ENCODE measurements at places on chromosomes 3 and 15.

- DNase-seq = no peak
These were observed 4.0 kb downstream of the ATP10A start for GRCh38 chr15:25858952-25859760.

- peak; percentile 11 for DNase-seq
These were observed 64.8 kb downstream of the SAMMSON start for GRCh38 chr3:70064194-70064779.

DNA sequence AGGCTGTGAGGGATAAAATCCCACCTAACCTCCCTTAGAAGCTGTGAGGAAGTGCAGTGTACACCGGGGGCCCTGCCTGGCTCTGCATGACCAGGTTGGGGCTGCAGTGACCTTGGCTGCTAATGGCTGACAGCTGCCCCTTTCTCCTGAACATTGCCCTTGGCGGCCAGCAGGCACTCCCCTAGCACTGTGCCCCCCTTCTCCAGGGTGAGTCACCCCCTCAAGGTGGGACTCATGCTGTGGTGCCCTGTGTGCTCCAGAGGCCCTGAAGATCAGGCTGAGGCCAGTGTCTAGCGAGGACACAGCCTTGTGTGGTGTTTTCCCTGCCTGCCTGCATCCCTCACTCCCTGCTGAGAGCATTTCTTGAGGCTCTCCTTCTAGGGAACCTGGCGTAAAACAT lies 21.0 kb upstream of the FGD5 start:
- no peak for DNase-seq

- DNase-seq = no peak
These were observed 57.7 kb upstream of the ATG7 start for GRCh38 chr3:11214451-11214978.

DNA sequence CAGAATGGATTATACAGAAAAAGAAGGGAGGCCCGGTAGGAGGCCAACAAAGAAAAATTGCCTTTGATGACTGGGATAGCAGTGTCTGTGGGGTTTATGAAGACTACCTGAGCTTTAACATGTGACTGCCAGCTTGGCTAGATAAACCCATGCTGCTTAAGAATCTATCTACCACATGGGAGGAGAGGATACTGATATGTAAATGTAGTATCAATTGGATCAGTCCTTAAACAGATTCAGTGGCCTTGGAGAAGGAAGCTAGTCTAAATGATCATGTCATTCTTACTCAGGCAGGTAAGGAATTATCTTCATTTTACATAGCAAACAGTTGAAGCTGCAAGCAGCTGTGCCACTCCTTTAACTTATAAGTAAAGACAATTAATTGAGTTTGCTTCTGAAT lies 50.0 kb upstream of the SYNPR start:
- DNase-seq = no peak

DNA sequence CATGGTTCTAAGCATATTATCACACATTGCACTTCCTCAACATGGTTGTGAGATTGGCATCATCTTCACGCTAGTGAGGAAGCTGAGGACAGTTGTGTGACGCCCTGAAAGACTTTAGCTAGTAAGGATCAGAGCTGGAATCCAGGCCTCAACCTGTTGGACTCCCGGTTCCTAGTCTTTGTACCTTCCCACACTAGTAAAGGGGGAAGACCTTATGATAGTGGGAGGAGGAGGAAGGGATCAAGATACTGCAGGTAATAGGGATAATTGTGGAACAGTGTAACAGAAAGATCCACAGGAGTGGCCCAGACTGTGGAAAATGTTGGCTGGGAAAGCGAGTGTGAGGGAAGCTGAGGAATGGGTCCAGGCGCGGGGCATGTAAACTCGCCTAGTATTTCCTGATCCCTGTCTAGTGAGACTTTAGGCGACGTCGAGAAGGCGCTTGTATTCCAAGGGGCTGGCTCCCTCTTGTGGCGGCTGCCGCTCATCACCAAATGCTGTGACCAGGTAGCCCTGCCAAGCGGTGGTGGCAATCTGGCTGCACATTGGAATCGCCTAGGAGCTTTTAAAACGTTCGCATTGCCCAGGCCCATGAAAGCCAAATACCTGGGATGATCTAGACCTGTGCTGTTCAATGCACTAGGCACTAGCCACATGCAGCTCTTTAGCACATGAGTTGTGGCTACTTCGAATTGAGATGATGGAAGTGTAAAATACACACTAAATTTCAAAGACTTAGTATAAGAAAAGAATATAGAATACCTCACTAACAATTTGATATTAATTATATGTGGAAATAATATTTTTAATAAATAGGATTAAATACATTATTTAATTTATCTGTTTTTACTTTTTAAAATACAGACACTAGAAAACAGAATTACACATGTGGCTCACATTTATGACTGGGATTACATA lies 38.8 kb upstream of the CLDN18 start:
- peak; percentile 65 for DNase-seq

DNA sequence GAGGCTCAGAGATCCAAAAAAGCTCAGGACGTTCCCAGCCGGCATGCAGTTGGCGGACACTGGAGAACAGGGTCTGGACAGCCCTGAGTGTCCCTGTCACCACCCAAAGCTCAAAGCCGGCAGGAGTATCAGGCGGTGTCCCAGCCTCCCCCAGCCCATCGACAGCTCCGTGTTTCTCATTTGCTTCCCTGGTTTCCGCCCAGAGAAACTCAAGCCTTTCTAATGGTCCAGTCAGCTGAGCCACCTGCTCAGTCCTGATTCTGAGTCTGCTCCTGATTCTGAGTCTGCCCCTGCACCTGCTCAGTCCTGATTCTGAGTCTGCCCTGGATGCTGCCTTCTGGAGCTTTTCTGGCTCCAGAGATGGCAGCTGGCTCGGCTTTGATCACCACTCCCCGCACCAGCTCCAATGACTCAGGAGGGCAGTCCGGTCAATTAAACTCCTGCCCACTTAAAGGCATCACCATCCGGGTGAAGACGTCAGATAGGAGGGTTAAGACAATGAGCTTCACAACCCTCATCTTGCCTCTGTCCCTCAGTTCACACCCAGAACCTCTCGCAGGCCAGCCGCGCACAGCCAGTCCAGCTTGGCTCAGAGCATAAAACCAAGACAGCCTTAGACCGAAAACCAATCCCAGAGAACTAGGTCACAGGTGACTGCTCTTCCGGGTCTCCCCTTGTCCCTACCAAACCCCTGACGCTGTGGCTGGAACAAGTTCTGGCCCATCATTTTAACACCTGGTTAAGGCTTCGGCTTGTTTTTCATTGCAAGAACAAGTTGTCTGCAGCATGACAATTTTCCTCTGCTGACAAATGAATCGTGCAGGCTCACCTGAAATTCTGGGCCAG lies 6.8 kb downstream of the PCSK6 start:
- DNase-seq = no peak

GRCh38 chr3:127254730-127255129 lies 33.1 kb downstream of the PRR20G start:
- no peak for DNase-seq

DNA sequence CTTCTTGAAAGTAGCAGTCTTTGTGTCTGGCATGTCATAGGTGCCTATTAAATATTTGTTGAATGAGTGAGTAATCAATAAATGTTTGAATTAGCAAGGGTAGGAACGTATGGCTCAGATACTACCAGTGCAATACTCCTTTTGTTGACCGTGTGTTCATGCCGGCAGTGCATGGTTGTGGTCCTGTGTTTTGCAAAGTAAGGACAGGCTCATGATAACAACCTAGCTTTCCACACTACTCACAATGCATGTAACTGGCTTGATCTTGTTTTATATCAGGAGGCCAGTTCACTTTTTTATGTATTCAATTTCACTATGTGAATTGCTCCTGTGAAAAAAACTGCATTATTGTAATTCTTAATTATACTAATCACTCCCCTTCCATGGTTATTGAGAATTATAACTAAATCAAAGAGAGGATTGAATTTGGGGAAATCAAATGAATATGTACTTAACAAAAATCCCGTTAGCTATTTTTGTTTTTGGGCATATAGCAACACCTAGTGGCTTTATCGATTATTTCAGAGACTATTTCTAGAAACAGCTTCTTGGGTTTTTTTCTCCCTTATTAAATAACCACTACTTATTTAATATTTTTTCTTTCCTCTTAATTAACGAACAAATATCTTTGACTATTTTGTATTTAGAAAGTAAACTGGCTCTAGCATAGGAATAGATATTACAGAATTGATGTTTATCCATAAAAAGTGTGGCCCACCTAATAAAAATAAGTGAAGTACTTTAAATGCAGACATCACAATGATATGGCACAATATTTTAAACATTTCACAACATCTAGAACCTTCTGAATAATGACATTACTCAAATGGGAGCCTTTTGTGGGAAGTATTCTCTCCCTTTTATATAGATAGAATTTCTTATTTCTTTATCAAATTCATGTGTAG lies 218.5 kb downstream of the BBX start:
- peak; percentile 19 for DNase-seq

DNA sequence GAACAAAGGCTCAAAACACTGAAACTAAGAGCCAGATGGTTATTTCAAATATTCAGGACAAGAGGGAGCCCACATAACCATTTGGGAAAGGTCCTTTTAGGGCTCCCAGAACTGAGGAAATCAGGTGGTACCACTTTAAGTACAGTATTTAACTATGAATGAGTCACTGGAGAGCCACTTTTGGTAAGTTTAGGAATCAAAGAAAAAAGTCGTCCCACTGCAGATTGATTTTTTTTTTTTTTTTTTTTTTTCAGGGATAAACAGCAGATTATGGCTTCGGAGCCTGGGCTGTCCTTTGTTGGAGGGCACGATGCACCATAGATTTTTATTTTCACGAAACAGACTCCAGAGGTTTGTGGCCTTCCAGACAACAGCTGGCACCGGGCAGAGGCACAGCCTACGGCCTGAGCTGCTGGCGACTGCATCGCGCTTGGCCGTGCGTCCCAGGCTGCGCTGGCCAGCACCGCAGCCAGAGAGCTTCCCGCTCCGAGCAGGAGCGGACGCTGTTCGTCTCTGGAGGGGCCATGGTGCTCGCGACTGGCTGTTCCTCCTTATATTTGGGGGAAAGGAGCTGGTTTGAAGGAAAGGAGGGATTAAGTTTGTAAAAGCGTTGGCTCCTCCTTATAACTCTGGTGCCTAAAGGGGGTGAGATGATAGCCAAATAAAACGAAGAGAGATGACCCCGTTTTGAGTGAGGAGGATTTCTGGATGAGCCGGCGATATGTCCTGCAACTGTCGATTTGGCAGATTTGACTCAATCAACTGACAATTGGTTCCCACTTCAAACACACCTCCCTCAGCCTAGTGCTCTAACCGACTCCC lies 152.9 kb upstream of the GOLIM4 start:
- no peak for DNase-seq

- DNase-seq = no peak
These were observed 15.0 kb upstream of the DAG1 start for GRCh38 chr3:49454898-49455681.

DNA sequence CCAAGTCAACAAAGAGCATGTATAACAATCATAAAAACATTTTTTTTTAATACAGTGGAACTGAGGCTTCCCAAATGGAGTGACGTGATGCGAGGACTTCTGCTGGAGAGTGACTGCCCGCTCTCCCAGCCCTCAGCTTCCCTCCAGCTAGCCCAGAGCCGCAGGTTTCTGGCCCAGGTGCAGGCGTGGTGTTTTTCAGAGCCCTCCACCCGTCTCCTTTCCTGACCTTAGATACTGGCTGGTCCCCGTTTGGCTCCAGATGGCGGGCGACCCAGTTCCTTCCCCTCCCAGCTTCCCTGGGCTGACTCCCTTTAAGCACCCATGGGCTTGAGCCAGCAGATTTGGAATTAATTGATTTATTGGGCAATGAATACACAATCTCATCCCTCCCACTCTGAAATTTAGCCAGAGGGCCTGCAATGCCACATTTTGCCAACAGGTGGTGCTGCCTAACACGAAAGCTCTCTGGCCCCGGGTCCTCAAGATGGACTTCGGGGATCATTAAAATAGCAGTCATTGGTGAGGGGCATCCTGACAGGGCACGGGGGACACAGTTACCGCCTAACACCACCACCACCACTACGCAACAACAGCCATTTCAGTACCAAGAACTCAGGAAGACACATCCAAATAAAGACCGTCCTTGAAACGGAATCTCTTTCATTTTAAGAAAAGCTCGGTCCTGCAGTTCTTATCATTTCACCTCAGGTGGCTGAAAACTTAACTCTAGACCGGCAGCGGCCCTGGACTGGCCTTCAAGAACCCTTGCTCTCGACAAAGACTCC lies 47.5 kb upstream of the MUC4 start:
- peak; percentile 24 for DNase-seq

DNA sequence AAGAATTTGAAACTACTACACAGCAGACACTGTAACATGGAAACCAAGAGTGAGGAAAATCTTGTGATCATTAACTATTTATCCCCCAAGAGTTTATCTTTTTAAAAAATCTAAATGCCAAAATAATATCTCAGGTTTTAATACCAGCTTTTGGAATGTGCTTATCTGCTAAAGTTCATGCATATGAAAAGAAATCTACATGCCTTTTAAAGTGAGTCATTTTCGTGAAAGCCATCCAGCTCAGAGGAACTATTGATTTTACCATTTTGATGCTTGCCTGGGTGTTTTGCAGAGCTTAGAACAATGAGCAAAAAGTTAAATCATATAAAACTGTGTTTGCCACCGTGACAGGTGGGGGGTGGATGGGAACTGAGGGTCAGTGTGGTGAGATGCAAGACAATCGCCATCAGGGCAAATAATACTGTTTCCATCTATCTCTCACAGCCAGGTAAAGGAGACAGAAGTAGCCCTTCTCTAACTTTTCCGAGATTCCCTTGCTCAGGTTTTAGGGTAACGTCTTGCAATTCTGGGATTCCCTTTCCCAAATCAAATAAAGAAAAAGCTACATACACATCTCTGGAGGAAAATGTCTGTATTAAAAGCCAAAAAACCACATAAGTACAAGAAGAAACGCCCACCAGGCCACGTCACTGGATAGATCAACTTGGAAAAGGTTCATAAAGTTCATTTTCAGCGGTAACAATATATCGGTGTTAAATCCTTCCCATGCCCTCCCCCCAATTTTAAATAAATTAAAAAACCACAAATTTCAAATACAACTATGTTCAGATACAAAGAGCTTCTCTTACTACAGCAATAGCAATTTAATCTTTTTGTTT lies 2.0 kb downstream of the TMEM158 start:
- peak; percentile 33 for DNase-seq
